Activated CD4-positive, alpha-beta memory T cell treated with anti-CD3 and anti-CD28 coated beads for 36 hours (primary cell): ENCODE measurements at places on chromosomes 7 and 10.
A peak's percentile ranks its signal among the peaks of the same experiment; 100 is the strongest.

GRCh38 chr10:1762076-1762475 lies 24.8 kb upstream of the ADARB2 start:
- no peak for DNase-seq

- DNase-seq, result no peak
Observed at GRCh38 chr7:1192171-1192676, 32.2 kb upstream of the ZFAND2A start.

DNA sequence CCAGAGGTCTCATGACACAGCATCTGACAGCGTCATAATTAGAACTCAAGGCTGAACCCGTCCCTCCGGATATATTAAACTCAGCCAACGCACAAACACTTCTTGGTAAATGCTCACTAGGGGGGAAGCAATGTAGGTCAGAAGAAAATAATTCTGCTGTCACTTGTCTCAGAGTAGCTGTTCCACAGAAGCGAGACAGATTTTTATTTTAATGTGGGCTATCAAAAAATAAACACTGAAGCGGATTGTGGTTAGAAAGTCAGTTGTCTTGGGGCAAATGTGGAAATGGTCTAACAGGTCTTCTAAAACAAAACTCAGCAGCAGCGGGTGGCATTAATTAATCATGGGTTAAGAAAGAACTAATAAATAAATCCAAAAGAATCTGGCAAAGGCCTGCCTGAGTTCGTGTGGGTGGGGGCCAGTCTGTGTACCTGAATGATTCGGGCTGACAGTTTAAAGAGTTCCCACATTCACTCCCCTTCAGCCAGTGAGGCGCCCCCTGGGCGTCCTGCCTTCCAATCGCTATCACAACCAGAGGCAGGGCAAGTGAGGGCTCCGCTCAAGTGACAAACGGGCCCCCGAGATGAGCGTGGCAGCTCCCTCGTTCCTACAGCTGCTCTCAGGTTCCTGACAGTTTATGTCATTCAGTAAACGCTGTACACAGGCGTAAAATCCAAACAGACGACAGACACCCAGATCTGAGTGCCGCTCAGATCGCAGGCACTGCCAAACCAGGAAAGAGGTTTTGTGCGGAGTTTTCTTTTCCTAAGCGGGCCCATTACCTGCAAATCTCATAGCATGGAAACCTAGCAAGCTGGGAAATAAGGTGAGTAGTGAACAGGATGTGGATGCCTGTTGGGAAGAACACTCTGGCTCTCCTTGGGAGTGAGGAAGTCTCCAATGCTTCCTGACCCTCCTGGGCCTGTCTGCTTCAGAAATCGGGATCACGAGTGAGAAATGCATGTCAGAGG lies 52.9 kb downstream of the NRAP start:
- no peak for DNase-seq

DNA sequence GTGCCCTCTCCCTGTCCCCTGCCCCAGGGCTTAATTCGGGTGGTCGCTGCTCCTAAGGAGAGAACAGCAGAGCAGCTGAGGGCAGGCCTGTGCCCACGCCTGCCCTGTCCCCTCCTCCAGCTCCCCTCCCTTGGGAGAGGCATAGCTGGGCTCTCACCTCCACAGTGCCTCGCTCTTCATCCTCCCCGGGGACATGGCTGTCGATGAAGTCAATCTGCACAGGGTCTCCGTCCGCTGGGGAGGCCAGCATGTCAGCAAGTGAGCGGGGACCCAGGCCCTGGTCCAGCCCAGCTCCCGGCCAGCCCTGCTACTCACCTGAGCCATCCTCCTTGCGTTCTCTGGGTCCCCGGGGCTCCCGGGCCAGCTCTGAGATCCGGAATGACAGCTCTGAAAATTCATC lies 3.8 kb upstream of the SAP25 start:
- DNase-seq, result no peak

GRCh38 chr10:15897287-15897686 lies 37.0 kb upstream of the MINDY3 start:
- no peak for DNase-seq

DNA sequence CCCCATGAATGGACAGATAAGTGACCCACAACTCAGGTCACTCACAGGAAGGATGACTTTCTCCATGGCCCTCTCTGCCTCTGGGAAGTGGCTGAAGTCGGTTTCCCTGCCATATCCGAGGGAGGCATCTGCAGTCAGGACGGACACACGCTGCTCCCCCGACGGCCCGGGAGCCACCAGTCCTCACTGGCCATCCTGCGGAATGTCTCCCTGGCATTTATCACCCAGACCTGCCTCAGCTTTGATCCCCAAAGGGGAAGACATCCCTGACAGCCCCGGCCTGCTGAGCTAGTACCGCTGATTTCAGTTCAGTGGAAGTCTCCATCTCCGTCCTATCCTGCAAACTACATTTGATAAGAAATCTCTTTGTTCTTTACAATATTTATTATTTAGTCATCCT lies 339.5 kb upstream of the MKI67 start:
- no peak for DNase-seq

GRCh38 chr7:141161550-141162535 lies 88.0 kb downstream of the TMEM178B start:
- no peak for DNase-seq

DNA sequence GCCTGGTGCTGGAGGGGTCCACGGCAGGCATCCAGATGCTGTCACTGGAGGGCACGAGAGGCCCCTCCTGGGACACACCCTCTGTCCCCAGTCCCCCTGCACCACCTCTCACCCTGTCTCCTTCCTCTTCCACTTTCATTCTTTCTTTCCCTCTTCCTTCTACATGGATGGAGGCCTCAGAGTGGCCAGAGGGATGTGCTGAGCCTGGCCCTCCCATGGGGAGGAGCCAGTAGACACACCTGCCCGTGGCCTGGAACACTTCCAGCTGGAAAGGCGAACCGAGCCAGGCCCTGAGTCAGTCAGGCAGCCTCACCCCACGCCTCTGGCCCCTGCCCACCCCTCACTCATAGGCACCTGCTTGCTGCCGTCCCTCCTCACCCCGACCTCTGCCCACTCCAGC lies 55.9 kb upstream of the MXI1 start:
- no peak for DNase-seq

DNA sequence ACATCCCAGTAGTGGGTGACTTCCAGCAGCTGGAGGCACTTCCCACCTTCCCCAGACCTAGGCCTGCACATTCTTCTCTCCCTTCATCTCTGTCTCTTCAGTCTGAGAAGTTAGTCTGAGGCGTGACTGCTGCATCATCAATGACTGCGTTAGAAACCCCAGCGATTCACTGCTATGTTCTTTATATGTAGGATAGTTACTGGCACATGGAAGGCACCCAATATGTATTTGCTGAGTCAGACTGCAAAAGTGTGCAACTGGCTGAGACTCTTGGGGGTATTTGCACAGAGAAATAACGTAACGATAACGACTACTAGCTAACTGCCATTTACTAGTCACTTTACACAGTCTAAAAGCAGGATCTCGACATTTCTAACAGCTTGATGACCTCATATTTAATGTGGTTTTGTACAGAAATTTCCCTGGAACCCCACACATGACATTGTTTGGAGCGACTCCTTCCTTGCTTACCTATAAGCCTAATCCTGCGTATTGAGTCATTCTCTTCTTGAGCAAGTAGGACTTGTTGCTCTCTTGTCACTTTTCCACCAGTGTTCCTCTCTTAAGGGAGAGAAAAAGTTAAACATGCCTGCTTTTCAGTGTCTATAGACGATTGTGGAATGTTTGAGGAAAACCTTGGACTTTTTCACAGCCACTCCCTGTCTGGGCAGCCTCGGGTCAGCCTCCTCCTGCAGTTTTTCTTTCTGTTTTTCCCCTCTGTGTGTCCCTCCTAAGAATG lies 45.5 kb downstream of the THNSL1 start:
- DNase-seq, result peak; percentile 33

- no peak for DNase-seq
Observed at GRCh38 chr7:112362731-112363131, 87.5 kb upstream of the IFRD1 start.

- no peak for DNase-seq
Observed at GRCh38 chr7:87318741-87319140, 26.7 kb upstream of the CROT start.

GRCh38 chr7:46970476-46970875 lies 611.4 kb downstream of the TNS3 start:
- no peak for DNase-seq

DNA sequence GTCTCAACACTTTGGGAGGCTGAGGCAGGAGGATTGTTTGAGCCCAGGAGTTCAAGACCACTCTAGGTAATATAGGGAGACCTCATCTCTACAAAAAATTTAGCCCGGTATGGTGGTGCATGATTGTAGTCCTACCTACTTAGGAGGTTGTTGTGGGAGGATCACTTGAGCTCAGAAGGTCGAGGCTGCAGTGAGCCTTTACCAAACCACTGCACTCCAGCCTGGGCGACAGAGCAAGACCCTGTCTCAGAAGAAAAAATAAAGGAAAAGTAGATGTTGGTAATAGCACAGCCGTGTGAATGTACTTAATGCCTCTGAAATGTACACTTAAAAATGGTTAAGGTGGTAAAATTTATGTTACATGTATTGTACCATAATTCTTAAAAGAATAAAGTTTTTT lies 25.3 kb downstream of the TIMM23 start:
- no peak for DNase-seq

DNA sequence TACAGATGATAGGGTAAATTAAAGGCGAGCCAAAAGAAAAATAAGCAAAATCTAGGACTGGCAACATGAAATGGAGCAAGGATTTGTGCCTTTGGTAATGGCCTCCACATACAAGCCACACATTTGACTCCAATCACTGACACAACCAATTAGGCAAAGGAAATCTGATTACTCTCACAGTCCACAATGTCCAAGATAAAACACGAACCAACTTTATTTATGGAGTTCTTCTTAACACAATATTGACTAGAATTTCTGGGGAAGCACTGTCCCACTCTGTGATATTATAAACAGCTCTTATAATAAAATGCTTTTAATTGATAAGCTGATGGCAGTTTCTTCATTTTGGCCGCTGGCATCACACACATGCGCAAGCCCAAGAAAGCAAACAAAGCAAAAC lies 334.2 kb downstream of the ABCA13 start:
- DNase-seq, result no peak

- DNase-seq, result no peak
Observed at GRCh38 chr10:89090756-89091445, 100.3 kb downstream of the FAS start.

DNA sequence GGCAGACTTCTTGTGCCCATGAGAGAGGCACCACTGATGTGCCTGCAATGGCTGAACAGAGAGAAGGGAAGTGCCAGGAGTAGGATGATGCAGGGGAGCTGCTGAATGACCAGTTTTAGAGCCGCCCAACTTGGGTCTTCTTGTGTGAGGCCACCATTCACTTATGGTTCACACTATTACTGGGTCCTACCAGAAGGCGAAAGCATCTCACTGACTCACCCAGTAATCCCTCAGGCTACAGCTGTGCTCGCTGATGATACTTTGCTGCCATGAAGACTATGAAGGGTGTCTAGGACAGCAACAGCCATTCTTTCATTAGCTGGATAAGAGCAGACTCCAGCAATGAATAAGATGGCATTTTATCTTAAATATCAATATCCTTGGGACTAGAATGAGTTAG lies 47.6 kb downstream of the PLXNA4 start:
- DNase-seq, result no peak

- DNase-seq, result no peak
Observed at GRCh38 chr7:47327698-47328391, 254.1 kb downstream of the TNS3 start.

DNA sequence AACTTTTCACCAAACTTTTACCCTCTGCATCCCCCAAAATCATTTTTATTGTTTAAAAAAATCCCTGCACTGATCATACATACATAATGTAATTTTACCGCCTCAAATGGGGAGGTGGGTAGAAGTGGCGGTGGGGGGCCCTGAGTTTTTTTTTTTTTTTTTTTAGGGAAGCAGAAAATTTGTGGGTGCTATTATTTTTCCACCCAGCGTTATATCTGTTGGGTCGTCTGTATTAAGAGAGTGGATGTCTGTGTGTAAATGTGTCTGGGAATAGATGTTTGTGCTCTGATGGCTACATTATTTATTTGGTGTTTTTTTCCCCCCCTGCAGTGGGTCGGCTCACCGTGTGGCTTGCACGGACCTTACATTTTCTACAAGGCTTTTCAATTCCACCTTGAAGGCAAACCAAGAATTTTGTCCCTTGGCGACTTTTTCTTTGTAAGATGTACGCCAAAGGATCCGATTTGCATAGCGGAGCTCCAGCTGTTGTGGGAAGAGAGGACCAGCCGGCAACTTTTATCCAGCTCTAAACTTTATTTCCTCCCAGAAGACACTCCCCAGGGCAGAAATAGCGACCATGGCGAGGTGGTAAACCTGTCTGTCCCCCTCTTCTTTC lies 438 bp downstream of the ARID5B start:
- no peak for DNase-seq

- no peak for DNase-seq
Observed at GRCh38 chr7:157596471-157596870, 259.7 kb downstream of the DNAJB6 start.
